Neural crest cell (in vitro differentiated cells): ENCODE measurements at places on chromosomes 2 and 18.

- no peak for DNase-seq
Measured at GRCh38 chr2:126643431-126643830, 12.5 kb upstream of the GYPC start.

- no peak for DNase-seq
Measured at GRCh38 chr2:128456281-128456680, 137.6 kb upstream of the HS6ST1 start.

DNA sequence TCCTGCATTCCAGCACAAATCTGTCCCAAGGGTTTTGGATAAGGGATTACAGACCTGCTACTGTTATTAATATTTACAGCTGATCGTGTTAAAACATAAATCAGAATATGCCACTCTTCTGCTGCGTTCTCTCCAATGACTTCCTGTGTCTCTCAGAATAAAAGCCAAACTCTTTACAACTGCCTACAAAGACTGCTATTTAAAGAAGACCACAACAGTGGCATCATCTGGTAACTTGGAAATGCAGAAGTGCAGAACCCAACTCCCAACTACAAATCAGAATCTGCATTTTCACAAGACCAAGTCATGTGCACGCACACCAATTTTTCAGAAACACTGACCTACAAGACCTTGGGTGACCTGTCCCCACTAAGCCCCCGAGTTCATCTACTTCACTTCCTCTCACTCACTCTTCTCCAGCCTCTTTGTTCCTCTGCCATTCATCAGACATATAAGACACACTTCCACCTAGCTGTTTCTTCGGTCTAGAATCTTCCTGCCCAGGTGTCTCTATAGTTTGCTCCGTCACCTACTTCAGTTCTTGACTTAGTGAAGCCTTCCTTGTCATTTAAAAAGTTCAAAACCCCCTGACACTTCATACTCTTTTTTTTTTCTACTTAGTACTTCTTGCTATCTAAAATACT is 36.0 kb downstream of the CHN1 start:
- no peak for DNase-seq

DNA sequence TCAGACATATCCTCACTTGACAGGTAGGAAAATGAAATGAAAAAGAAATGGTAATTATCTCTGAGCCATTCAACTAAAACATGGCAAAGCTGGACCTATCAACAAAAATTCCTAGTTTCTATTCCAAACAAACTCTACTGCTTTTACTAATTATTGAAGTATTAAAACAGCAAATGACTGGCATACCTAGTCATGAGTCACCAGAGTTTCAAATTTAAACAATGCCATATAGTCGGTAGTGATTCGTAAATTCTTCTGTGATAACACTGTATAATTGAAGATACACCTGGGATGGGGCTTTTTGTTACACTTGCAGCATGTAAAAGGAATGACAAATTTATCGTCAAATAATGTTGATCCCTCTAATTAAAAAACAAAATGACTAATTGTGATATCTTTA is 153.1 kb upstream of the THUMPD2 start:
- no peak for DNase-seq

- DNase-seq, result no peak
Measured at GRCh38 chr2:109463891-109464290, 149.9 kb downstream of the SEPTIN10 start.

DNA sequence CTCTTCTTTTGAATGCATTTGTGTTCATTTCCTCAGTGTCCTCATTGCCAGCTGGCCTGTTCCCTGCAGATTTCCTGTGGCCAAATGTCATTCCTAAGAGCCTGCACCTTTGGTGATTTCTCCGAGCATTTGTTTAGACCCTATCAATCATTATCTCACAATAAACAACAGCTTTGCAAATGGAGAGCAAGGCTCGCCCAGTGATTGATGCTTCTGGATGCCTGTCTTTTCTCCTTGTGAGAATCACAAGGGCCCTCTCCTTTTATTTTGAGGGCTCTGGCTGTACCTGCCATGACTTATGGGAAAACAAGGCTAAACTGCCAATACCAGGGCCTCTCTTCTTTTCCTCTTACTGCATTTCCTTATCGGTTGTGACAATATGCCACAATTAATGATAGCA is 1454.4 kb upstream of the CELF4 start:
- DNase-seq, result no peak

- no peak for DNase-seq
Measured at GRCh38 chr18:46067438-46068007, 4.5 kb downstream of the PSTPIP2 start.

DNA sequence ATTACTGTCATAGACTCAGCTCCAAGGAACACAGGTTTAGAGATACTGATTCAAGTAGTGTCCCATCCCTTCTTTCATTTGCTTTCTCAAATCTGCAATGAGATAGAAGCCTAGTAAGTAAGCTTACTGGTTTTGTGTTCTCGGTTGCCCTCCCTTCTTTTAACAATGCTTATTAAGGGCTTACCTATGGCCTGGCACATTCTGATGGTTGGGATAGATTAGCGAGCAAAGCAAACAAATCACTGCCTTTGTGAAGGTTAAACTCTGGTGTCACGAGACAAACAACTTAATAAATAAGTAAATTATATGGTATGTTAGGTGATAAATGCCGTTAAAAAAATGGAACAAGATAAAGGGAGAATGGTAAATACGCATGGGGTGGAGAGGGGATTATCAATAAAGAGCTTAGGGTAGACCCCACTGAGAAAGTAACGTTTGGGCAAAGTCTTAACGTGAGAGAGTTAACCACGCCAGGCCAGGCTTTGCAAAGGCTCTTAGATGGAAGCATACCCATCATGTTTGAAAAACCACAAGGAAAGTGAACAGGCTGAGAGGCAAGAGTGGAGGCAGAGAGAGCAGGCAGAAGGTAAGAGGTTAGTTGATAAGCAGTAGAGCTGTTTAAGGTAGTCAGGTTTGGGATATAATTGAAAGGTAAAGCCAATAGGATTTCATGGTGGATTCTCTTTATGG is 31.0 kb downstream of the EIF2AK3 start:
- no peak for DNase-seq
